Panc1 (cell line): ENCODE measurements at places on chromosomes 5 and 9.

DNA sequence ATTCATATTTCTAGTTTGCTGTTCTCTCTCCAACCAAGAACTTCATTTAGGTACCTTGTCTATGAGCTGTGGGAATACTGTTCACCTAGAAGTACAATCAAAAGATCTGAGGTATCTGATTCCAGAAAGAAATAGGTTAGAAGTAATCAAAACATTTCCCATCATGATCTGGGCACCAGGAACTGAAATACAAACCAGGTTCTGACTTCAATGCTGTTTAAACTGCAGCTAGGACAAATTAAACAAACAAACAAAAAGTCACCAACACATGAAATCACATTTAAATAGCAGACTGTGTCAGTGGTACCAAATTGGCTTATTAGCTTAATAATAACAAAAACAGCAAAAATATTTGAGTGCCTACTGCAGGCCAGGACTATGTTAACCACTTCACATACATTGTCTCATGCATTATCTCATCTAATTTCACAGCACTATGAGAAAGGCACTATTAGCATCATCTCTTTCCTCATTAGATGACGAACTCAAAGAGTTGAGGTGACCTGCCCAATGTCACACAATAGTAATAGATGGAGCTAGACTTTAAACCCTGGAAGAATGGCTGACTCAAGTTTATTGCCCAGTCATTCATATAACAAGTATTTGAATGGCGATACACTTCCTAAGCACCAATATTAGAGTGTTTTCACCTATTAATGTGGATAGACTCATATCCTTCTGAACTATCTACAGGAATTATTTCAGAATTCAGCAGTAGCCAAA lies 14.5 kb downstream of the PLPP1 start:
- DNase-seq, result no peak

- no peak for DNase-seq
These were observed 24.1 kb upstream of the CACNA1B start for GRCh38 chr9:137853392-137853995.

GRCh38 chr5:132461569-132462070 lies 29.0 kb downstream of the IRF1 start:
- no peak for DNase-seq

DNA sequence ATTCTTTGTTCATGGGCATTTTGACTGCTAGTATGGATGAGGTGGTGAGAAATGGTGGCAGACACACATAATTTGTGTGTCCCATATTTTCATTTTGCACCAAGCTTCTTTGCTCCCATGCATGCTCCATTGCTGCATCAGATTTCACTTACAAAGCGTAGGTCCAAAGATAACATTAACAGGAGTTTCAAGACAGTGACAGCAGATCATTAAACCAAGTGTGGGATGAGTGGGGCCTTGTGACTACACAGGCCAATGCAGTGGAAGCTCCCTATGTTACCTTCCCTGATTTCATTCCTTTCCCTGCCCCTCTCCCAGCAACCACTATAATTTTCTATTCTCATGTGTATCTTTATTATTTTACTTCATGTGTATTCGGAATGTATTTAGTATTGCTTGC lies 142.0 kb downstream of the AOPEP start:
- DNase-seq, result no peak

DNA sequence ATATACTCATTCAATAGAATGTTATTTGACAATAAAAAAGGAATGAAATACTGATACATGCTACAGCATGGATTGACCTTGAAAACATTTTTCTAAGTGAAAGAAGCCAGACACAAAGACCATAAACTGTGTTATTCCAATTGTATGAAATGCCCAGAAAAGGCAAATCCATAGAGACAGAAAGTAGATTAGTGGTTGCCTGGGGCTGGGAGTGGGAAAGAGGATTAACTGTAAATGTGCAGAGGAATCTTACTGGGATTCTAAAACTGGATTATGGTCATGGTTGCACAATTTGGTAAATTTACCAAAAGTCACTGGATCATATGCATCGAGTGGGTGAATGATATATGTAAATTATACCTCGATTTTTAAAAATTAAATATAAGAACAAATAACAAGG lies 88.1 kb downstream of the GLIS3 start:
- no peak for DNase-seq

- no peak for DNase-seq
These were observed 133.4 kb upstream of the SLC30A5 start for GRCh38 chr5:68960456-68960855.

GRCh38 chr9:105459336-105459735 lies 11.5 kb downstream of the FSD1L start:
- no peak for DNase-seq

DNA sequence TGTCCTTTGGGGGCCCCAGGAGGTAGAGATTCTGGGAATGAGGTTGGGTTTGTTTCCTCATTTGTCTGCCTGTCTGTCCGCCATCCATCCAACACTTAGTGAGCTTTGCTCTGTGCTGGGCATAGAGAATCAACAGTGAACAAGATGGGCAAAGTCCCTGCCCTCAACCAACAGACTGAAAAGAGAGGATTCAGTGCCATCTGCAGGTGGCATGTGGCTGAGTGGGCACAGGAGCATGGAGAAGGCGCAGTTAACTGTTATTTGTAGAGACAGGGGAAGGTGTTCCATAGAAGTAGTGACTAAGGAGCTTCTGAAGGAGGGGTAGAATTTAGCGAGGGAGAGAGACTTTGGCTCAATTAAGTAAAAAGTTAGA lies 23.1 kb downstream of the POLR1E start:
- DNase-seq, result no peak

DNA sequence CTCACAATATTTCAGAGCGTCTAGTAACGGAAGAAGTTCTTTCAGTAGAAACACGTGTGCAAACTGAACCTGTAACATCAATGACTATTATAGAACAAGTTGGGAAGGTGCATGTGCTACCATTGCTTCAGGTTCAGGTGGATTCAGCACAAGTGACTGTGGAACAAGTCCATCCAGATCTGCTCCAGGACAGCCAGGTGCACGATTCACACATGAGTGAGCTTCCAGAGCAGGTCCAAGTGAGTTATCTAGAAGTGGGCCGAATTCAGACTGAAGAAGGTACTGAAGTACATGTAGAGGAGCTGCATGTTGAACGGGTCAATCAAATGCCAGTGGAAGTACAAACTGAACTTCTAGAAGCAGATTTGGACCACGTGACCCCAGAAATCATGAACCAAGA lies 17.4 kb upstream of the NIM1K start:
- no peak for DNase-seq

DNA sequence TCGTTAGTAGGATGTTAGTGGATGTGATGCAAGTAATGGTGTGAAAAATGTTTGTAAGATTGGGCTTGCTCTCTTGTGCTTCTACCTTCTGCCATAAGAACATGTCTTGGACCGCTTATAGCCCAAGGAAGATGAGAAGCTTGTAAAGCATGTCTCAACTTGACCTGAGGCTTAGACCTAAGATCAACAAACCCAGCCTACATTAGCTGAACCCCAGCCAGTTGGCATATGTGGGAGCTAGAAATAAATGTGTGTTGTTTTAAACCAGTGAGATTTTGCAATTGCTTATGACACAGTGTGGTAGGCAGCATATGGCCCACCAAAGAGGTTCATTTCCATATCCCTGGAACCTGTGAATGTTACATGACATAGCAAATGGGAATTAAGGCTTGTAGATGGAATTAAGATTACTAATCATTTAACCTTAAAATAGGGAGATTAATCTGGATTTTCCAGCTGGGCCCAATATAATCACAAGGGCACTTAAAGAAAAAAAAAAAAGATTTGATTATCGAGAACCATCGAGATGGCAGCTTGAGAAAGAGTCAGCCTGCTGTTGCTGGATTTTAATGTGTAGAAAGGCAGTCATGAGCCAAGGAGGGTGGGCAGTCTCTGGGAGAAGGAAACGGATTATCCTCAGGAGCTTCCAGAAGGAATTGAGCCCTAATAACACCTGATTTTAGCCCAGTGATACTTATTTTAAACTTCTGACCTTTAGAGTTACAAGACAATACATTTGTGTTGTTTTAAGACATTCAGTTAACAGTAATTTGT lies 27.3 kb upstream of the EDIL3 start:
- no peak for DNase-seq

DNA sequence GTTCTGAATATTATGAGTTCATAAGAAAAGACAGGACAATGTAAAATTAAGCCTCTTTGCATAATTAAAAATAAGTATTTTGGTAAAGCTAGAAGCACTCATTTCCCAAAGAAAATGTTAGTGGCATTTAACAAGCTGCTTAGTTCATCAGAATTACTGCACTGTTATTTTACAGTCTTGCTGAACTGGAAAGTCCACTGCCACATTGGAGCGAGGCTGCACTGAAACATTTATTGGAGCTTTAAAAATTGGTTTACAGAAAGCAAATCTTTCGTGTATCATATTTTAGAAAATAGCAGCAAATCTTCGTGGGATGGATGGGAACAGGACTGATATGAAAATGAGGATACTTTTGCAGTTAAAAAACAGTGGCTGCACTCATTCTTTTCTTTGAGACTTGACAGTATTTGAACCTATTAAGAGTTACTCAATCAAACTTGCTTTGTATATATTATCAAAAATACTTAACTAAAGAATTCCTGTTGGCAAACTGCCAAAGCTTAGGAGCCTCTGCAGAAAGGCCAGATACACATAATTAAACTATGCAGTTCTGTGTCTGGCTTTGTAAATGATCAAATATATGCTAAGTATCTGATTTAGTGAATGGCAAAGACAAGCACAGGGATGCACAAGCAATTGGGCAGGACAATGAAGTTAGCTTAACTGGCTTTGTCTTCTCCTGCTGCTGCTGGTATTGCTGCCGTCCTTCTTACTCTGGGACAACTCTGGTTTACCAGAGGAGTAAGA lies 16.5 kb upstream of the FBXL7 start:
- no peak for DNase-seq

- DNase-seq, result no peak
These were observed 88.6 kb upstream of the MYO10 start for GRCh38 chr5:17024686-17025180.

DNA sequence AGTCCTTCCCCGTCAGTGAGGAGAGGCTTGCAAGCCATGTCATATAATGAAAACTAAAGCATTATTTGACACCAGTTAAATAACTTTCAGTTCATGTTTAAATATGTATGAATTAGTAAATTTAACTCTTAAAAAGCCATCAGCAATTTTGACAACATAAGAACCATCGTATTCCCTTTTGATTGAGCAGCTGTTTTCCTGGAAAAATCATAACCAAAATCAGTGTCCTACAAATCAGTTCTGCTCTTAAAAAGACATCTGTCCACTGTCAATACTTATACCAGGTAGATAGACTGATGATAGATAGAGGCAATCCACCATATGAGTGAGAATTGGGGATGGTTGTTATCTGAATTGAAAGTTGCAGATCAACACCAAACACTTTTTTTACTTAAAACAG lies 2.3 kb downstream of the DIRAS2 start:
- no peak for DNase-seq

- DNase-seq, result no peak
These were observed 14.6 kb downstream of the CLK4 start for GRCh38 chr5:178612299-178612698.

DNA sequence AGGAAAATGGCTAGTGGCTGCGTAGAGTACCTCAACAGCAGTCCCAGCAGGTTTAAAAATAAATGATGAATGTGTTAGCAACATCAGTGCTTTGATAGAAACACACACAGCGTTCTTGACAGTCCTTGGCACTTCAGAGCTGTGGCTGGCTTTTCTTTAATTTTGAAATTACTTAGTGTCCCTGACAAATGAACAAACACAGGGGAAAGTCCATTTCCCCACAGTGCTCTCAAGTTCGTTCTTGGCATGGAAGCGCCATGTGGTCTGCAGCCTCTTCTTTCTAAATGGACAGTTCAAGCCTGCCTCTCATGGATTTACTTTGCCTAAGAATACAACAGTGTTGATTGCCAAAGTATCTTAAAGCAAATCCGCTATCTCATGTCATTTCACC lies 102.2 kb downstream of the ADAMTS12 start:
- no peak for DNase-seq

- DNase-seq, result peak; percentile 73
These were observed 177.9 kb downstream of the PCSK1 start for GRCh38 chr5:96254980-96255691.

DNA sequence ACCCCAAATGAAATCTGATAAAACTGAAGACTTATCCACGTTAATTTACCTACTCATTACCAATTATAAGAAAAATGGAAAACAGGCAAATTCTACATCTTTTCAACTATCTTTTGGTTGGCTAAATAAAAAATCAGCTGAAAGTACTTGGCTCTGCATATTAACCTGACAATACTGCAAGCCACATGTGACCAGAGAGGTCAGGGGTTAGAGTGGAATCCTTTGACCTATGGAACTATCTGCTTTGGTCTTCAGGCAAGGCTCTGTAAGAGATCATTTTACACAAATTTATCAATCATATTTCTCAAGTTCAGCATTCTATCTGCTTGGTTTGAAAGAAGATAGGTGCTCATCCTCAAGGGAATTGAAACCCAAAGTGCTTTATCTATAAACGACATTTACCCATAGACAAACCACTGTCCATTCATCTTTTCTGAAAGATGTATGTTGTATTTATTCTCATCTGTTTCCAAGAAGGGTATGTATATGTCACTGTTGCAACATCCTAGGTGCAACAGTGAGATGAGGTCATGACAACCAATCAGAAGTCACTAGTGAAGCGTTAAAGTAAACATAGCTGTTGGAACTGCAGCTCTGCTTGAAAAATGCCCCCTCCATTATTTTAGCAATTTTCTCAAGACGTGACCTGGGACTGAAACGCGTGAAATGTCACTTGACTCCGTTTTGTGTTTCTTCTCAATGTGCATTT lies 144.9 kb upstream of the POU5F2 start:
- no peak for DNase-seq

DNA sequence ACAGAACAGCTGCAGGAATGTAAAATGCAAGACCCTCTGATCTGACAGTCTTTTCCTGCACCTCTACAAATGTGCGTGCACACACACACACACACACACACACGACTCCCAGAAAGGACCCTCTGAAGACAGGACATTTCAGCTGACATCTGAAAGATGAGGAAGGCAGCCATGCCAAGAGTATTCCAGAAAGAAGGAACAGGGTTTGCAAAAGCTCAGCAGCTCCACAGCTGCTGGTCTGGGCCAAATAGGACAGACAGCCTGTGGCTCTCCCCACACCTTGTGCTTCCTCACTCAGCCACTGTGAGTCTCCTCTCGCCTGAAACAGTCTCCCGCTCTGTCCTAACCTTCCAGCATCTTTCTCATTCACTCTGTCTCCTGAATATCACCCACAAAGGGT lies 189.0 kb downstream of the PALM2AKAP2 start:
- peak; percentile 12 for DNase-seq

DNA sequence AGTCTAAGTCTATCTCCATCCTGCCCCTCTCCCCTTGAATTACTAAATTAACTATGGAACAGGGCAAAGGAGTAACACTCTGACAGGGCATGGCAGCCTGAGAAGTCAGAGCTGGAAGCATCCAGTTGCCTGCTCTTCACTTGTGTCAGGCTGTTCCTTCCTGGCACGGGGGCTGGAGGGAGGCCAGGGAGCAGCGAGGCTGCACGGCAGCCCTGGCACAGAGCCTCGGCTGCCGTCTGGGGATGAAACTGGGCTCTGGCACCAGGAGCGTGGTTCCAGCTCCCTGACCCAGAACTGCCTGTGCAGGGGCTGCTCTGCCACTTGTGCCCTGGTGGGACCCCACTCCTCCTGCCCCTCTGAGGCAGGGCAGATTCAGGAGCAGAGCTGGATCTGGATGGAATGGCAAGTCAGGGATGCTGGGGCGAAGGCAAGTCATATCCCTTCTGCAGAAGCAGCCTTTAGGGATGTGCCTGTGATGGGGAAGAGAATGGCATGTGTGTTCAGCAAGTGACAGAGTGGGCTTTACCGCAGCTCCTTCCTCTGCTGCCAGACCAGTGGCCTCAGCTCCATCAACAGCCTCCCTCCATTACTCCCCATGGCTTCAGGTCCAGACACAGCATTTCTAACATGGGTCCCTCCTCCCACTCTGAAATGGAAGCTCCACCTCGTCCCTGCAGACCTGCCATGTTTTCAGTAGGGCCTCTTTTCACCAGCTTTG lies 42.2 kb upstream of the PDE8B start:
- no peak for DNase-seq
